ENCODE measurements at places on chromosomes 13 and 19.

- peak; percentile 79 for DNase-seq
Observed at GRCh38 chr19:17473041-17473440, 2.7 kb downstream of the SLC27A1 start.

- DNase-seq, result no peak
Observed at GRCh38 chr13:113245849-113246796, 36.7 kb downstream of the CUL4A start.

DNA sequence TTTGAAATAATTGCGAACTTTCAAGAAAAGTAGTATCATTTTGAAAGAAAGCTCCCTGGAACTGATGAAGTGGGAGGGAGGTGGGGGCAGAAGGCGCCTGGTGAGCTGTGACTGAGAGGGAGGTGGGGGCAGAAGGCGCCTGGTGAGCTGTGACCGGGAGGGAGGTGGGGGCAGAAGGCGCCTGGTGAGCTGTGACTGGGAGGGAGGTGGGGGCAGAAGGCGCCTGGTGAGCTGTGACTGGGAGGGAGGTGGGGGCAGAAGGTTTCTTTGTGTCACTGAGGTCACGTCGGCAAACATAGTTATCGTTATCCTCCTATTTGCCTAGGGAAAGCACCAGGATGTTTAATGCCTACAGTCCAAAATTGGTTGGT is 24.2 kb downstream of the C2CD4C start:
- no peak for DNase-seq

DNA sequence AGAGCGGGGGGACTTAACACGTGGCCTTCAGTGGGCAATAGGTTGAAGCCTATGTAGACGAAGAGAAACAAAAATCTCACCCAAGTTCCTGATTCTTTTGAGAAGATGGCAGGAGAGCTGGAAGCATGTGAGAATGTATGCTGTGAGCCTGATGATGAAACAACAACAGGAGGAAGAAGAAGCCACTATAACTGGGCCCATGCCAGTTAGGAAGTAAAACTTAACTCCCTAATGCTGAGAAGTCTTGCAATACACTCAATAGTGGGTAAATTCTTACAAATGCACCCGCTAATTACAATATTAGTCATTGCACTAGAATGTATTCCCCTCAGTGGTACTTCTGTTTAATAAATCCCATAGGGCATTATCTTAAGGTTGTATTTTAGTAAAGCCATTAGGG is 9.1 kb downstream of the PCDH17 start:
- peak; percentile 7 for DNase-seq

DNA sequence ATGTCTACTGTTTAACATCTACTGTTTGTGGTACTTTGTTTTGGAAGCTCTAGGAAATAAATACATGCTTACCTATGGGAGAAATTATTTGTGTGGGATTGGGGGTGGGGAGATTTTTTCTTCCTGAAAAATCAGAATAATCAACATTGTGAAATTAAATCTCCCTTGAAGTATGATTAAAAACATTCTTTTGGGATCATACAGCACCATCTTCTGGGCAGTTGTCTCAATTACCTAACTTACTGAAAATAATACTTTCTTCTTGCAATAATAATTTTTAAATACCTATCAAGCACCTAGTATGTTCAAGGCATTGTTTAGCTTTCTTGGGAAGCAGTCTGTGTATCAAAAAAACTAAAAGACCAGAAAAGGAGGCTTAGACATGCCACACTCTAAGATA is 576.5 kb upstream of the ARGLU1 start:
- DNase-seq, result peak; percentile 8

DNA sequence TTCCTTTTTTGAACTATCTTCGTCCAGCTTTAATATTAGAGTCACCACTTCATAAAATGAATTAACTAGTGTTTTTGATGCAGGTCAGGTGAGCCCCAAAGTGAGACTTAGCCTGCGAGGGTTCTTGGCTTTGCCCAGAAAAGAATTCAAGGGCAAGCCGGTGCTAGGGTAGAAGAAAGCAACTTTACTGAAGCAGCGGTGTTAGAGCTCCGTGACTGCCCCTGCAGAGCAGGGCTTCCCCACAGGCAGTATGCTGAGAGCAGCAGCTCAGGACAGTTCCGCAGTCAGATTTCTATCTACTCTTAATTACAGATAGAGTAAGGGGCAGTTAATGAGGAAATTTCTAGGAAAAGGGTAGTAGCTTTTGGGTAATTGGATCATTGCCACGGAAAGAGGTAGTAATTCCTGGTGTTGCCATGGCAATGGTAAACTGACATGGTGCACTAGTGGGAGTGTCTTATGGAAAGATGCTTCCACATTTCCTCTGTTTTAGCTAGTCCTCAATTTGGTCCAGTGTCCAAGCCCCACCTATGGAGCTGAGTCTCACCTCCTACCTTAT is 432.2 kb upstream of the ZNF507 start:
- DNase-seq, result no peak
